ENCODE measurements at places on chromosomes 4 and X.

- no peak for DNase-seq
Observed at GRCh38 chr4:2047031-2047660, 12.0 kb upstream of the NAT8L start.

GRCh38 chrX:16278927-16279326 is 111.6 kb downstream of the MAGEB17 start:
- DNase-seq = no peak

GRCh38 chr4:157204634-157205244 is 15.8 kb upstream of the GRIA2 start:
- peak; percentile 6 for DNase-seq

GRCh38 chr4:90727938-90728337 is 600.7 kb downstream of the CCSER1 start:
- DNase-seq = no peak

DNA sequence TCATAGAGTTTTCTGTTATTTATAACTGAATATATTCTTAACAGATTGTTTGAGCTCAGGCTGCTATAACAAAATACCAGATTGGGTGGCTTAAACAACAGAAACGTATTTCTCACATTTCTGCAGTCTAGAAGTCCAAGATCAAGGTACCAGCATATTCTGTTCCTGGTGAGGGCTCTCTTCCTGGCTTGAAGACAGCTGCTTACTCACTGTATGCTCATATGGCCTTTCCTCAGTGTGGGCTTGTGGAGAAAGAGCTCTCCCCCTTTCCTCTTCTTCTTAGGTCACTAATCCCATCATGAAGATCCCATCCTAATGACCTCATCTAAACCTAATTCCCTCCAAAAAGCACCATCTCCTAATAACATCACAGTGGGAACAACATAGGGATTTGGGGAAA is 117.8 kb downstream of the RASGEF1B start:
- no peak for DNase-seq

DNA sequence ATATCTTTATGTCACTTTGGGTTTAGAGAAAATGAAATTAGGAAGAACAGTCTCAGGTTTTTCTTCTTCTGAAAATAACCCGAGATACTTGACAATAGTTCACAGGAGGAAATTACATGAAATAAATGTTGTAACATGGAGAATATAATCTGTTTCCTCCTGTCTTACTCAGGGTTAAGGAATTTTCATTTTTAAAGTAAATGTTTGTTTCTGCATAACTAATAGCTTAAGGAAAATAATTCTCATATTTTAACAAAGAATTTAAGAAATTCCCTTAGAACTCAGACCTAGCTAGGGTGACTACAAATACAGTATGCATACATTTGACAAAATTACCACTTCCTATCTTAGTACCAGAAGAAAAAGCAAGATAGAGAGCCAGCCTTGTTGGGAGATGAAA is 17.2 kb upstream of the SPRY1 start:
- DNase-seq = no peak

- DNase-seq = no peak
Observed at GRCh38 chr4:153111426-153112040, 92.7 kb upstream of the TRIM2 start.

DNA sequence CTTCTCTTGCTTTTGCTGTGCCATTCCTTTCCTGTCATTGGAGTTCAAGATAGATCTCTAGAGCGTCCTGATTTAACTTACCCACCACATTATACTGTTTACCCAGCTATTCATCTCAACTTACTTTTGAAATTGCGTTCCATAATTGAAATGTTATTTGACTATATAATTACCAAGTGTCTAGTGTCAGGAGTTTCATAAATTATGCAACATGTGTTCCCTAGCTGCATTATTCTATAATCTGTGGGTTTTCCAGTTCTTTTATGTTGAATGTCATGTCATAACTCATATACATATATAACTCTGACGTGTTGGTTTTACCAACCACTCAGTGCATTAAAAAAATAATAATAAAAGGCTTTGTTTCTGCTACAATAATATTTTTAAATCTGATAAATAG is 285.9 kb upstream of the ARSJ start:
- DNase-seq = no peak

GRCh38 chr4:7843831-7844593 is 95.6 kb downstream of the AFAP1 start:
- DNase-seq = no peak

Measured in naive B cell (primary cell).